Pancreas (tissue), 10 donors: ENCODE measurements at places on chromosomes 5 and 9. TPM values are rescaled to one million over a fixed set of nuclear protein-coding genes. Genes with fewer than 3 reads are reported as not detected.

- no peak for DNase-seq
These were observed 54.3 kb downstream of the NR3C1 start for GRCh38 chr5:143349177-143349576.

DNA sequence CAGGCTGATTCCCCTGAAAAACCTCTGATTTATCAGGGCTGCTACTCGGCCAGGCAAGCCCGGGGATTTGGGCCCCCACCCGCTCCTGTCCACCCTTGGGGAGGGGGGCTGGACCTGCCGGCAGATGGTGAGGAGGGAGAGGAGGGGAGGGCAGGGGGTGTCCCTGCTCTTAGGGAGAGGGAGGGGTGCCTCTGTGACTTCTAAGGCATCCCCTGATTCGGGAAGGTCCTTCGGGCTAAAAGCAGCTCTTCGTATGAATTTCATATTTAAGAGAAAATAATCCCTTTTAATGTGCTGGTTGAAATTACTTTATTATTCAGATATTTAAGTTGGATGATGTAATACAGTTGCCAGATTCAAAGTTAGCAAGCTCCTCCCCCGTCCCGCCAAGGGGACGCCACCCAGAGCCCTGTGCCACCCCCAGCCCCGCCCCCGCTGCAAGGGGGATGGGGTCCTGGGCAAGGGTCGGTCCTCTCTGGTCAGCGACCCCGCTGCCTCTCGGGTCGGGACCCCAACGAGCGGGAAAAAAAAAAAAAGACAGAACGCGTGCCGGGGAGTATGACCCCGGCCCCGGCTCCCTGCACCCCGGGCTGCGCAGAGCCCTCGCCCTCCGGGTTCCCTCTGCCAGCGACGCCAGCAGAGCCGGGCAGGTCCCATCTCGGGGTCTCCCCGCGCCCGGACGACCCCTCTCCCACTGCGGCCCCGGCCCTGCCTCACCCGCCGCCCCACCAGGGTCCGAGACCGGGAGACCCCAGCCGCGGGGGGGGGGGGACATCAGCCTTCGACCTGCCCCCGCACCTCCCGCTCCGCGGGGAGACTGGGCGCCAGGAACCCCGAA lies 12.4 kb downstream of the LHX3 start:
- no peak for DNase-seq

DNA sequence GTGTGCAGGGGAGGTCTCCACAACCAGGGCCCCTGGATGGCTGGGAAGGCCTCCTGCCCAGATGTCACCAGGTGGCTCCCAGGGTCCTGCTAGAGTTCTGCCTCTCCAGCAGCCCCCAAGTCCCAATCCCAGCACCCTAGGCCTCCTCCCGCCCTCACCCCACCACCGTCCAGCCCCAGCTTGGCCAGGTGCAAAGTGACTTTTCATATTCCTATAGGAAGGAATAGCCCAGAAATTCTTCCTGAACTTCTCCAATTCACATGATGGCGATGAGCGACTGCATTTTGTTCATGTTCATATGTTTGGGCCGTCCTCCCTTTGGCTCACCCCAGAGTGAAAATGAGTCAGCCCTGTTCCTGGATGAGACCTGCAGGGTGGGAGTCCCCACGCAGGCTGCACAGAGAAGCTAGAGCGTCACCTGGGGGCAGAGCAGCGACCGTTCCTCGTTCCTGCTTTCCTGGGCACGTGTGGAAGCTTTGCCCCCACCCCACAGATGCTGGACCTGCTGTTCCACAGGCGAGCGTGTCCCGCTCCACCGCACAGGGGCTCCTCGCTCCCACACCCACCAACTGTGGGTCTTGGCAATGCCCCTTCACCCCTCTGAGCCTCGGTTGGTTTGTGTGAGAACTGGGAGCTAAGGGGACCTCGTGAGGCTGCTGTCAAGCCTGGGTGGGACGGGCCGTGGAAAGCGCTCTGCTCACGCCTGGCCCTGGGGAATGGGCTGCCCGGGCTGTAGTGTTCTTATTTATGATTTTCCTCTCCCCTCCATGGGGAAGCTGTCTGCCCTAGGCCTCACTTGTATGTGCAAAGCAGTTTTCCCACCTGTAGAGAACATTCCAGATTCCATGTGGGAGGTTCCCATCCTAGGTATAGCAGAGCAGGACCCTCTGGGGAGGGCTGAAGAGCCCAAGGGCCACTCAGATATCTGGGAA lies 6.9 kb downstream of the MRPS2 start:
- DNase-seq: no peak

GRCh38 chr5:41649659-41650058 lies 139.3 kb upstream of the PLCXD3 start:
- no peak for DNase-seq

GRCh38 chr9:95000821-95001220 lies 274.3 kb downstream of the AOPEP start:
- DNase-seq: no peak

SEC16A gene
- 66.9 TPM for polyA plus RNA-seq

- peak; percentile 9 for DNase-seq
These were observed 110.1 kb upstream of the PPP1R26 start for GRCh38 chr9:135369412-135369990.

FBXO10 gene
- 6.2 TPM for polyA plus RNA-seq

GRCh38 chr5:65708145-65708544 lies 13.8 kb downstream of the SGTB start:
- no peak for DNase-seq

GRCh38 chr9:72996114-72996513 lies 43.3 kb upstream of the ALDH1A1 start:
- DNase-seq: no peak
